SK-MEL-5 (cell line): ENCODE measurements at places on chromosomes 16 and 17. TPM values are rescaled to one million over a fixed set of nuclear protein-coding genes. Genes with fewer than 3 reads are reported as not detected.

DNA sequence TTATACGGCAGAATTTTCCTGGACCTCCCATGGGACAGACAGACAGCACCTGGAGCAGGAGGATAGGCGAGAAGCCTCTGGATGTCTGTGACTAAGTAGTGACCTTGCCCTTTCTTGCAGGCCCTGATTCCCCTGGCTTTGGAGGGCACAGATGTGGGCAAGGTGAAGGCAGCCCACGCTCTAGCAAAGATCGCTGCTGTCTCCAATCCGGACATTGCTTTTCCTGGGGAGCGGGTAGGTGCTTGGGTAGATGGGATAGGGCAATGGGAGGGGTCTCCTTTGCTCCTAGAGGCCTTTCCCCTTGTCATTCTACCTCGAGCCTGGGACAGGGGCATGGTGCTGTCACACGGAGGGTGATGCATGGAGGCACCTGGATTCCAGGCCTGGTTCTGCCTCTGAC, 17.3 kb downstream of the SLC35G3 start:
- DNase-seq: no peak

ASB16 gene
- total RNA-seq: not detected in 2 replicates

ALDOA gene
- total RNA-seq: 1,063 and 1,100 TPM in 2 replicates

ZNF23 gene
- 7.5 and 10.7 TPM in 2 replicates for total RNA-seq
